ENCODE measurements at places on chromosomes 3 and 15.

DNA sequence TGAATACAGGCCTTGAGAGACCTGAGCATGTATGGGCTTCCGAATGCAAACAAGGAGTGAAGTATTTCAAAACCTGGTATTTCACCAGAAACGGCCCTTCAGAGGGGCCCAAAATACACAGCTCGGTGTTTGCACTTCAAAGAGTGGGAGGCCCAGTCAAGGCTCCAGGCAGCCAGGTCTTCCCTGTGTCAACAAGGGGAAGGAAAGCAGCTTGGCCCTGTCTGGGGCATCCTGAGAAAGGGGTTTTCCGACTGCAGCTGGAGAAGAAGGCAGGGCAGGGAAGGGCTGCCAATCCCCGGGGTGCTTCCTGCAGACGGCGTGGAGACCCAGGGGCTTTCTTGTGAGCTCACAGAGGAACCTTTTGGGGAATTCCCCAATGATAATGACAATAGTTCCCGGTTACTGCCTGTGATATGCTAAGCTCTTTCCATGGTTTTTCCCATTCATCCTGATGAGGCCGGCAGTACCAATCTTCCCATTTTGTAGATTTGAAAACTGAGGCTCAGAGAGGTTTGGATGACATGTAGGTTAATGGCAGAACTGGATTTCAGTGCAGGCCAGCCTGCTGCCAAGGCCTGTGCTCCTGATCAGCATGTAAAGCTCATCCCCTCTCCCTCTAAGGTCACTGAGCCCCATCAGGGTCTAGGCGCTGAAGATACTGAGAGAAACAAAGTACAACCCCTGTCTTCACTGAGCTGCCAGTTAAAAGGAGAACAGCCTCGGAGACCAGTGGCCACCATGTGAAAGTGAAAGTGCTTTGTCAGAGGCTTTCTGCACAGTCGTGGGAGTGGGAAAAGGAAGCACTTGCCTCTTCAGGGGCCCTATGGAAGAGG lies 43.0 kb upstream of the TLE3 start:
- DNase-seq, result no peak

GRCh38 chr3:23479026-23479425 lies 275.9 kb downstream of the UBE2E2 start:
- DNase-seq, result no peak

- DNase-seq, result no peak
Observed at GRCh38 chr3:149000206-149000745, 8.9 kb downstream of the GYG1 start.

DNA sequence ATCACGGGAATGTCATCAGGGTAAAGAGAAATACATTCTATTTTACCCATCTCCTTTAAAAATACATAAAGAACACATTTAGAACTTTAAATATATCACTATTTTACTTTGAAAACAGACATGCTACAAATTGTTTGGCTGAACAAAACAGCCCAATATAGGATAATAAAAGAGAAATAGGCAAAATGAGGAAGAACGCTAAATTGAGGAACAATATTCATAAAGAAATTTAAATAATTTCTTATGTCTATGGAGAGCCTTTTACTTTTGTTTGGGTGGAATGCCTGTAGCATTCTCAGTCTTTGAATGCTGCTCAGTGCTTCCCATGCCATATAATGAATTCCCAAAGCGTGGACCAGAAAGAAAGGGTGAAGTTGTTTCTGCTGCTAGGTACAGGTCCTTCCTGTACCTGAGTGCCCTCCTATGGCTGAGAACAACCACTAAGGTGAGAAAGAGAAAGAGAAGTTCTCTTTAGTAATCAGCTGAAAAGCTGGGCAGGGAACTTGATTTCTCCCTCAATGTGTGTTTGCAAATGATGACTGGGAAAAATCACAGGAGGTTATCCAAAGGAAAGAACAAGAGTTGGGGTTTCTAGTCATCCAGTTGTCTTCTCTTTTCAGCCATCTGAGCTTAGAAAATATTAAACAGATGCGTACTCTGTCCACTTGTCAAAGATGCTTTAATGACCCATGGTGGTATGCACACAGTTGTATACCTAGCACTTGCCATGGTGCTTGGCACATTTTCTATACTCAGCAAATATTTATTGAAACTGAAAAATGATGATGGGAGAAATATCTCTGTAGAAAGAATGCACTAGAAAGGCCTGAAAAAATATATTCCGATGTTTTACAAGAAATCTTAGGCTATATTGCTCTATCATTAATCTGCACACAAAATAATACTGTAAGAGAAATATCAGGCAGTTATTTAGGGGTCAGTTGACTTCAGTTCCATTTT lies 404.6 kb downstream of the TIGIT start:
- DNase-seq, result no peak

DNA sequence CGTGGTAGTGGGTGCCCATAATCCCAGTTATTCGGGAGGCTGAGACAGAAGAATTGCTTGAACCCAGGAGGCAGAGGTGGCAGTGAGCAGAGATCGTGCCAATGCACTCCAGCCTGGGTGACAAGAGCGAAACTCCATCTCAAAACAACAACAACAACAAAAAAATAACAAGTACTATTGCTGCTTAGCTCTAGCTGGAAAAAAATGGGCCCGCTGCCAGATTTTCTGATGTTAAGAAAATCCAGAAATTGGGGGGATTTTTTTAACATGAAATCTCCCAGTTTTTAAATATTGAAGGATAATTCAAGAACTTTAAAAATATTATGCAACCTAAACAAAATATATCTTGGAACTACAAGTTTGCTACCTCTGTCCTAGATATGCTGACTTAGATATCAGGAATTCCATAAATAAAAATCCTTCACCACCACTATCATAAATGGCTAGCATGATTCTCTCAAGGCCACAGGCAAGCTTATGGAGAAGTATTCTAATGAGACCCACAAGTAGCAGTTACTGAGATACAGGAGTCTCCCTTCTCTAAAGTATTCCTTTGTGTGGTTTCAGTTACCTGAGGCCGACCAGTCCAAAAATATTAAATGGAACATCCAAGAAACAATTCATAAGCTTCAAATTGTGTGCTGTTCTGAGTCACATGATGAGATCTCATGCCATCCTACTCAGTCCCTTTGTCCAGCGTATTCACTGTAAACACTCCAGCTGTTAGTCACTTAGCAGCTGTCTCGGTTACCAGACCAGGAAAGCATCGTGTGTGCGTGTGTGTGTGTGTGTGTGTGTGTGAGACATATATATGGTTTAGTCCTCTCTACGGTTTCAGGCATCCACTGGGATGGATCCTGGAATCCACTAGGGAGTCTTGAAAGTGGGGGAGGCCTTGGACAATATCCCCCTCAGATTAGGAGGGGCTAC lies 277.2 kb downstream of the TBL1XR1 start:
- DNase-seq, result no peak

- peak; percentile 96 for DNase-seq
Observed at GRCh38 chr3:175149675-175150074, 290.5 kb downstream of the NAALADL2 start.

DNA sequence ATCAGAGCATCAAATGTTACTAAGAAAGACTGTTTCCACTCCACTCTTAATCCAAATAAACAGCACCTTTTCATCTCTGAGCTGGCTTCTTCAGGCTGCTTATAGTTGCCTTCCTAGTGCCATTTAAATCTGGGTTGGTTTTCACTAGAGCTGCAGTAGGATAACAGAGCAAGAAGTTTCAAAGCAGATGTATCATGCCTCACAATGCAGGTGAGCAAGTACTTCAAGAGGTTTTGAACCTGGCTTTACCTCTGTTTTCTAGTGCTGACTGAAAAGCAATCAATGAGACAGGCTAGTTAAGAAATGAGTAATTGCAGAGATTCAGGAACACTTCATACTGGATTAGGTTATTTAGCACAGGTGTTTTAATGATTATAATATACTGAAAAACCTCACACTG lies 147.7 kb upstream of the SATB1 start:
- no peak for DNase-seq

- no peak for DNase-seq
Observed at GRCh38 chr3:195405651-195406050, 37.2 kb downstream of the ACAP2 start.

DNA sequence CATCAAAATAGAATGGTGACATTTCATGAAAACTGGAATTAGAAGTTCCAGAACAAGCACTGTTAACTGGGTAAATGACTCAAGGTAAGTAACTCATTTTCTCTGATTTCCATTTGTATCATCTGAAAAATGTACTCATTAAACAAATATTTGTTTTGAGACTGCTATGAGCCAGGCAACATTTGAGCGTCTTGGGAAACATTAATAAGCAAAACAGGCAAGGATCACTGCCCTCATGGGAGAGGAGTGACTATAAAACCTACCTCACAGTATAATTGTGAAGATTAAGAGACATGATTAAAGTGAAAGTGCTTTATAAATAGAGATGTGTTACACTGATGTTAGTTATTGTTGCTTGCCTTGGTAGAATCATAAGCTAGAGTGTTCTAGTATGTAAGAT lies 711.8 kb upstream of the UBE2E2 start:
- DNase-seq, result no peak

DNA sequence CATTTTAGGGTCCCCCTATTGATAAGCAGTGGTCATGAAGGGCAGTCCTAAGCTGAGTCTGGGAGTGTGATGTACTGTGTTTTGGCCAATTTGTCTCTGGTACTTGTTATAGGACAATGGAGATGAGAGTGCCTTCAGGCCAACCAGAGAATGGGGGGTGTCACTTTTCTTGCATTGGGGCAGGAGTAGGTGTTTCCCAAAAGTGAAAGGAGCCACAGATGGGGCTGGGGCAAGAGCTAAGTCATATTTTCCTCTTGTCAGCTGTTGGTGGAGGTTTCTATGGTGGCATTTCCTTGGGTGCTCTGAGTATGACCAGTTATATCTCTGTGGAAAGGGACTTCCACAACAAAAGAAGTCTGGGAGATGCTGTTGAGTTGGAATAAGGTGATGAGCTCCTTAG lies 24.7 kb upstream of the BSN start:
- DNase-seq, result no peak

DNA sequence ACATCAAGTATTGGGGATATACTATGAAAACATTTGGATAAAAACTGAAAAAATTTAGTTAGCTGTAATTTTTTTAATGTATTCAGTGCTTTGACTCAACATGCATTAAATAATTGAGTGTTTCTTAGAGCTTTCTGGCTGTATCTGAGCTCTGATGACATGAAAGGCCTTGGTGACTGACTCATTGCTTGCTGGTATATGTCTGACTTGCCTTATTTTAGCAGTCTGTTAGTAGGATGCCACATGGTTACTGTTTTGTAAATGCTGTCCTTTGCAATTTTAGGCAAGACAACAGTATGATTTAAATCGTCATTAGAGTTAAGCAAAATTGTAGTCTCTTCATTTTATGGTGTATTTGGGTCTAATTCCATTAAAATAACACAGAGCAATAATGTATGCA lies 199.2 kb downstream of the GHSR start:
- no peak for DNase-seq

GRCh38 chr15:64842986-64843561 lies 1.4 kb downstream of the PLEKHO2 start:
- no peak for DNase-seq

DNA sequence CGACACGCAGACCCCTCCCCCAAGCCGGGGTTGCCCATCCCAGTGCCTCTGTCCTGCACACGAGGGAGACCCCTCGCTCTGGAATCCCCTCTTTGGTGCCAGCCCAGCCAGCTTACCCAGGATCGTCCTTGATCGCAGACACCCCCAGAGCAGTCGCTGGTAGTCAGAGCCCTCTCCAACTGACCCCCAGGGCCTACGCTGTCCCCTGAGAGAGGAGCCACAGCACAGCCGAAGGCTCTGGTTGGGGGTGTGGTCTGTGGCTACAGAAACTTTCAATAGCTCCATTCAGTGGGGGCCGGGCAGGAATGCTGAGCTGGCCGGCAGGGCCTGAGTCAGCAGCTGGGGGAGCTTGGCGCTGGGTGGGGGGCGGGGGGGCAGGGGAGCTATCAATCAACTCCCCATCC lies at the start of gene LCTL:
Gene LCTL (minus strand): TSS at position 258 of the 404 bp plus-strand sequence. CDS start 633 bp downstream, outside the sequence.
- DNase-seq, result no peak

DNA sequence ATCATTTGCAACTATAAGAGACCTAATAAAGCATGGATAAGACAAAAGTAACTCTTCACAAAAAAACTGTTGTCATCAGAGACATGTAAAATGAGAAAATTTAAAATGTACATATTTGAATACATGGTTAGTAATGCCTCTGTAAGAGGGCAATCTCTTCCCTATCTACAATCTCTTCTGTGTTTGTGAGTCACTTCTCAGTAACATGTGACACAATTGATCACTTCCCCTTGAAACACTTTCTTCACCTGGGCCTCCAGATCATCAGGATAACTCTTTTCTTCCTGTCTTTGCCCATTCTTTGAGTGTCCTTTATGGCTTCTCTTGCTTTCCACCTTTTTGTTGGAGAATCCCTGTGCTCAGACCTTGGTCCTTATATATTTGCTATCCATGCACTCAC lies 50.4 kb downstream of the TFDP2 start:
- no peak for DNase-seq

- no peak for DNase-seq
Observed at GRCh38 chr3:33131331-33132018, 17.7 kb downstream of the CRTAP start.

Data from DMS 273 treated with DMSO at 0.1 percent for 48 hours (cell line).